Stimulated activated CD4-positive, alpha-beta T cell treated with anti-CD3 and anti-CD28 coated beads, Interleukin-15, amount 100 ng/mL, for 24 hours (primary cell): ENCODE measurements at places on chromosomes 12 and 14.
A peak's percentile ranks its signal among the peaks of the same experiment; 100 is the strongest.

- no peak for DNase-seq
Observed at GRCh38 chr12:3747543-3747942, 5.4 kb downstream of the CRACR2A start.

DNA sequence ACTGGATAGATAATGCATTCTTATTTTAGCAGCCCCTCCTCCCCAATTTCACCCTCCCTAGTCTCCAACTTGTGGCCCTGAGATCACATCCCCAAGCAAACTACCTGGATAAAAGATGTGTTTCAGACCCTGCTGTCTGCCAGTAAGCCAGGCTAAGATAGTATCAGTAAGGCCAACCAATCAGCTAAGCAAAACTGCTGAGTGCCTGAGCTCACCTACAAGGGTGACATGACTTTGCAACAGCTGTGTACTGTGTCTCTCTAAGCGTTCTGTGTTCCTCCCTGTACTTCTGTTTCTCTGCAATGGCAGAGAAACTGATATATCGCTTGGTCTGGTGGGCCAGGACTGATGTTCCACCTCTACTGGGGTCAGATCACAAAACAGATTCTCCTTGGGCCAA, 224.9 kb downstream of the BTG1 start:
- DNase-seq, result no peak

- no peak for DNase-seq
Observed at GRCh38 chr12:92721130-92721529, 18.3 kb downstream of the PLEKHG7 start.

DNA sequence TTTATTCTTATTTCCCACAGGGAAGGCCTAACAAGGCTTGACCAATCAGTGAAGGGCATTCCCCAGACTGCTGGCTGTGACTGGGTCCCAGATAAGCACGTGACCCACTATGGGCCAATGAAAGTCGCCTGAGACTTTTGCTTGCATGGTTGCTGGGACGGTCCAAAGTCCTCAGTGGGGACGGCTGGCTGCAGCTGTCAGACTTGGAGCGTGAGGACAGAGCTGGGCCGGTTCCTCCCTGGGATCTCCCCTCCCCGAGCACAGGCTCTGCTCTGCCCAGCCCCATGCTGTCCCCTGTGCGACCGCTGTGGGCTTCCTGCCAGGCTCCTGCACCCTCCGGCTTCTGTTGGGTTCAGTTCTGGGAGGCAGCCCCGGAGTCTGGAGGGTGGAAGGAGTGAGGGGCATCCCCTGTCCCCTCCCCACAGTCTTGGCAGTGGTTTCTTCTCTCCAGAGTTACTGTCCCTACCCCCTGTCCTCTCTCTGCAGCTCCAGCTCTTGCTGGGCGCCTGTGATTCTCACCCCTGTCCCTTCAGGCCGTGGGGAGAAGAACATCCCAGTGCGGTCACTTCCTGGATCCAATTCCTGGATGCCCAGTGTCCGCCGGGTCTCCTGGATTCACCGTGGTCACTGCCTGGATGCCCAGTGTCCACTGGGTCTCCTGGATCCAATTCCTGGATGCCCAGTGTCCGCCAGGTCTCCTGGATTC, 50.1 kb downstream of the GALNT9 start:
- DNase-seq, result no peak

DNA sequence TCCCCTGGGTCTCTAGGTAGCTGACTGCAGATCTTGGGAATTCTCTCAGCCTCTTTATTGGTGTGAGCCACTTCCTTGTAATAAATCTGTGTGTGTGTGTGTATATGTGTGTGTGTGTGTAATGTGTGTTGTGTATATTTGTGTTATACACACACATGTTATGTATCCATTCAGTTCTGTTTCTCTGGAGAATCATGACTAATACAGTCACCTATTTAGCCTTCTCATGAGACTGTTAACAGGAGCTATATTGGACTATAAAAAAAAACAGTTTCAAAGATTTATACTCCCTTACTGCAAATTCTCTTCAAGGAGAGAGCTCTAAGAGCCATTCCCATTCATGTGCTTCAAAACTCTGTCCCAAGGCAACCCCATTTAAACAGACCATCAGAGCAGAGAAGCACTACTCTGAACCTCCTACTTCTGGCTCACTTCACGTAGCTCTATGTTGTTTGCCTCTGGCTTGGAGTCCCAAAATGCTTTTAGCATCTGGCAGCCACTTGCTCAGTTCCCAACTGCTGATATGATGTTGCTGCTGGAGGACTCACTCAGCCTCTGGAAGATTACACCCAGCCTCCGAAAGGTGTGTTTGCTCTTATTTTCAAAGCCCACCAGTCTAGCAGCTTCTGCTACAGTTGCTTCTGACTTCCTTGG, 48.7 kb upstream of the KITLG start:
- no peak for DNase-seq

DNA sequence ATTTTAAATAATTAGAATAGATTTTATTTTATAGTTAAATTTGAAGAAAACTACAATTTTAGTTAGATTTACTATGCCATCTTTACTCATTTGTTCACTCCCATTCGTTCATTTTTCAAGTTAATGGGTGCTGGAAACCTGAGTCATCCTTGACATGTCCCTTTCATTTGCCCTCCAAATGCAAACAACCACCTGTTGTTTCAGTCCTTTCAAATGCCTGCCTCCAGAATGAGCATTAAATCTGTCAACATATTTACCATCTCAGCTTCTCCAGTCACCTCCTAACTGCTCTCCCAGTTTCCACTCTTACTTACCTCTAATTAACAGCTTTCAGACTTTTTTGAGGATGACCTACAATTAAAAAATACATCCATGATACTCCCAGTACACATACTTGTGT, 375.5 kb downstream of the RAD51B start:
- no peak for DNase-seq

GRCh38 chr12:6834873-6835272, 5.9 kb upstream of the GNB3 start:
- no peak for DNase-seq

DNA sequence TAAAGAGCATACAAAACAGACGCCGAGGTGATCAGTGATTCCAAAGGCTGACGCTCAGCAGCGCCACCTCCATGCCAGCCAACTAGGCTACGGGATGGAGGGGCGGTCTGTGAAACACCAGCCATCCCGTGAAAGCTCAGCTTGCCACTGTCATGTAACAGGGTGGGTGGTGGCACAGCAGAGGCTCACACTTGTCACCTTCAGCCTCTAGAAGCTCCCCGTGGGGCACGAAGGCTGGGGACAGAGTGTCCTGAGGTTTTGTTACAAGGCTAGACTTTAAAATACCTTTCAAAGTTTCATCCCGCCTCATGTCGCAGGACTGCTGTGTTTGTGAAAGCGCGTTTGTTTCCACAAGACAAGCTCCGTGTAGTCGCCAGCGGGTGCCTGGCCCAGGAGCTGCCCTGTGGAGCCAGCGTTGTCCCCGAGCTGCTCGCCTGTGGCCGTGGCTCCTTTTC, 20.7 kb downstream of the XRCC3 start:
- no peak for DNase-seq

- no peak for DNase-seq
Observed at GRCh38 chr12:85357609-85358008, 77.6 kb downstream of the ALX1 start.

- DNase-seq, result peak; percentile 92
Observed at GRCh38 chr12:57522011-57522886, at the start of gene MBD6. Gene MBD6 (plus strand): TSS chr12:57522824. CDS start chr12:57524304, 1,480 bp downstream.

- DNase-seq, result no peak
Observed at GRCh38 chr12:131077931-131078391, 124.3 kb downstream of the ADGRD1 start.

DNA sequence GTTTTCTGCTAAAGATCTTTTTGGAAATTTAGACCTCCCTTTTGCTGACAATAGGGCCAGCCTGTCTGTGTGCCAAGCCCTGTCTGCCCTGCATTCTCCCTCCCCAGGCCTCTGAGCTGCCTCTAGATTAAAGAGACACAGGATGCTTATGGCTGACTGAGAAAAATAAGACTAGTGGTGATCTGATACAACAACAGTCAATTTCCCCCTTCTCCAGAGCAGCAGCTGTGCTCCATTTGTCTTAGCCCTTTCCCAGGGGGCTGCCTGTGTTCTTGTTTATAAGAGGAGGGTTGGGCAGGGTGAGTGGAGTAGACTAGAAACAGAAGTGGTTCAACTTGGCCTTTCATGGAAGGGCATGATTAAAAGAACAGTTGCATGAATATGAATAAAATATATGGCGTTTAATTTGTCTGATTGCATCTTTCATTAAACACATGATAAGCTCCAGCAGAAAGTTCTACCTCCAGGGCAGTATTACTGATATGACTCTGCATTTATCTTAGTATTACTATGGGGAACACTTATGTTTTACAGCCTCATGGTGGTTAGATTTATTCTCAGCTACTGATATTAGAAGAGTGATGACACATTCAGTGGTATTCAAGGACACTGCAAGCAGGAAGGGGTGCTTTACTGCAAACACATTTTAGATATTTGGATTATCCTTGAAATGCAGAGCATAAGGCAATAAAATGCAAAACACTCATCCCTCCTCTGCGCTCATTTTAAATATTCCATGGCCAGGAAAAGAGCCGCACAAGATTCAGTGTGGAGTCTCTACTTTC, 150.2 kb upstream of the CLEC14A start:
- DNase-seq, result no peak

- no peak for DNase-seq
Observed at GRCh38 chr12:24233519-24234246, 284.2 kb upstream of the SOX5 start.
